Activated naive CD8-positive, alpha-beta T cell treated with anti-CD3 and anti-CD28 coated beads for 36 hours (primary cell): ENCODE measurements at places on chromosomes 1 and 21. TPM values are rescaled to one million over a fixed set of nuclear protein-coding genes. Genes with fewer than 3 reads are reported as not detected.

DNA sequence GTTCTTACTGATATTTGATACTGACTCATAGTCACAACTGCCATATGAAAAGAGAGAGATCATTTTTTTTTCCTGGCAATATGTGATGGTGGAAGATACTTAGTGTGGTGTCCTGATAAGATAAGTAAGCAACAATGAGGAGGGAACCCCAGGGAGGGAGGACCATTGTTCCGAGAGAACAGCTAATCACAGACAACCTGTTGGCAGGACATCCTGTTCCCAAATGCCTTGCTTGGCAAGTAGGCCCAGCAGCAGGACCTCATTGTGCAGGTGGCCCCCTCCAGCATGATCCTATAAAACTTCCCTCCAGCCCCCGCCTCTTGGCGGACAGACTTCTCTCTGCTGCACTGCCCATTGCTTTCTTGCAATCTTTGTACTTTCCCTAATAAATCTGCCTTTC, 329.4 kb upstream of the CHRM3 start:
- no peak for DNase-seq

DNA sequence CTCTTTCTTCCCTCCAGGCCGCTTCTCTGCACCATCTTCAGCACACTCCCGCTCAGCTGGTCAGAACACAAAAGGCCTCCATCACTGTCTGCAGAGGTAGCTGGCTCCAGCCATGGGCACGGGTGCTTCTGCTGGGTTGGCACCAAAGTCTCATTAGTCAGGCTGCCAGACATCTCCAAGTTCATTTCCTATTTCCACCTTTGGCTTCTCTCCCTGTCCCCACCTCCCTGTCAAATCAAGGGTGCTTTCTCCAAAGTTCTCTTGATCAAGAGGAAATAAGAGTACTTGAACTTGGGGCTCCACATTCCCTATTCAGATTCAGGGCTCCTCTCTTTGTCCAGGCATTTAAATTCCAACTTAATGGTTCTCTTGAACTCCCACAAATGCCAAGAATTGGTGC, 33.9 kb upstream of the GRIK3 start:
- DNase-seq: no peak

DNA sequence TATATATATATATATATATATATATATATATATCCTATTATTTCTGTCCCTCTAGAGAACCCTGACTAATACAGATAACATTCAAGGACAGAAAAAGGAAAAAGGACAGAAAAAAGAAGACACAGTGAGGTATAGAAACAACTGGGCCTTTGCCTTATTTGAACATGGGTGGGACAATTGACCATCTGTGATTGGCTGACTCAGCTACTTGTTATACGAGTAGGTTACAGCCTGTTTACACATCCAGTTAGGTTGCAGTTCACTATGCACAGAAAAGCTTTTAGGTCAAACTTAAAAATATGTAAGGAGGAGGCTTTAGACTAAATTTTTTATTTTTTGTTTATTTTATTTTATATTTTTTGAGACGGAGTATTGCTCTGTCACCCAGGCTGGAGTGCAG, 39.8 kb upstream of the RGS8 start:
- DNase-seq: no peak

Gene AMPD1
- total RNA-seq: not detected

GRCh38 chr21:37601027-37601426, 234.5 kb downstream of the DYRK1A start:
- DNase-seq: no peak

DNA sequence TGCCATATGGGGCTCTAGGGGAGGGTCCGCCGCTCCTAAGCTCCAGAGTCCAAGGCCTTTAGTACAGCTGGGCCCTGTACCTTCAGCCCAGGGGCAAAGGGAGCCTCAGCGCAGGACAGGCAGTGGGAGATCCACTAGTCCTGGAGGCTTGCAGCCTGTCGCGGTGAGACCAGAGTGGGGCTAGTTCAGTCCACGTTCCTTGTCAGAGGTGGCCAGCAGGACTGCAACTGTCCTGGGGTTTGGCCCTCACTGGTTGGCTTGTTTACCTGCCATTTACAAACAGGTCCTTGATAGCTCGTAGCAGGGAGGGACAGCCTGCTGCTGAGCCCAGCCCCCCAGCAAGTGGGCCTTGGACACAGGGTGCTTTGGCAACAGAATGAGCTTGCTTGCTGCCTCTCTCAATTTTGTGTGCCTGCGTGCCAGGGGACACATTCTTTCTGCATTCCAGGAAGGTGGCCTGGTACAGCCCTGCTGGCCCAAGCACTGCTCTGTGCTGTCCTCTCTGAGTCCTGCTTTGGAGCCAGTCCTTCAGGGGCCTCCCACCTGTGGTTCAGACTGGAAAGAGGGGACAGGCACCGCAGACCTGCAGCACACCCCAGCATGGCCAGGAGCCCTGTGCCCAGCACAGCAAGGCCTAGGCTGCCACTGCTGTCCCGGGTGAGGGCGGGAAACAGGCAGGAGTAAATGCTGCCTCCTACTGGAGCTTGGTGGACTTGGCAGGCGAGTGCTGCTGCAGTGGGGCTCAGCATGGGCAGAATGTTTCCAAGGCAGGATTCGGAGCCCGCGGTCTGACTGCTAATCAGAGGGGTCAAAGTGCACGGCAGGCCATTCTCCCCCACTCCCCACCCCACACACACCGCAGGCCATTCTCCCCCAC, 15.2 kb downstream of the H6PD start:
- peak; percentile 45 for DNase-seq

- DNase-seq: no peak
These were observed 30.2 kb downstream of the DPH5 start for GRCh38 chr1:100995198-100995988.

Gene WDR64
- not detected for total RNA-seq

- no peak for DNase-seq
These were observed 72.3 kb upstream of the CSF3R start for GRCh38 chr1:36555041-36555440.

Gene C8A
- total RNA-seq: not detected

DNA sequence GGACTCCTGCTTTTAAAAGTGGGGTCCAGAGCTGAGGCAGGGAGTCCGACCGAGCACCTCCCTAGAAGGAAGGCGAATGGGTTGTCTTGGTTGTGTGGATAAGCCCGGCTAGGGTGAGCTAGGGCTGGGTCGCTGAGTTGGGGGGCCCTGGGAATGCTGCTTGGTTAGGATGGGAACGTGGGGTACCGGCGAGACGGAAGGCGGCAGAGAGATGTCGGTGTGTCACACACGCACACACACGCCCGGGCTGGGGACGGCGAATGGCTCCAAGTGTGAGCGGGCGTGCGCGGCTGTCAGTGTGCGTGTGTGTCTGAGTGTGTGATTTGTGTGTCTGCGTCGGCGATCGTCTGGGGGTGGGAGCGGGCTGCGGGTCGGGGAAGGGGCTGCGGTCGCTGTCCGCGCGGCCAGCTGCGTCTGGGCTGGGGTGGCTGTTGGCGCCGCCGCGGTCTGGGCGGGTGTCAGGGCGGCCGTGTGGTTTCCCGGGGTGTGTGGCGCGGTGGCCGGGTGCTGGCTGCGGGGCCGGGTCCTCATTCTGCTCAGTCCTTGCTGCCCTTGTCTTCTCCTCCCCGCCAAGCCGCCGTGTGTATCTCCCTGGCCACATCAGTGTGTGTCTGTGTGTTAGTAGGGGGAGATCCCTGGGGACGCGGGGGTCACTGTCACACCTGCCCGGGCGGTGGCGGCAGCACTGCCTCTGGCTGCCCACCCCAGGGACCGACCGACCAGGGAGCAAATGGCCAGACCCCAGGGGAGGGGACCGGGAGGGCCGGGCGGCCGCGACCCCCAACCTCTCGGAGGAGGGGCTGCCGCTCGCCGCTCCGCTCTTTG, 1.1 kb downstream of the EFNA3 start:
- DNase-seq: no peak

DNA sequence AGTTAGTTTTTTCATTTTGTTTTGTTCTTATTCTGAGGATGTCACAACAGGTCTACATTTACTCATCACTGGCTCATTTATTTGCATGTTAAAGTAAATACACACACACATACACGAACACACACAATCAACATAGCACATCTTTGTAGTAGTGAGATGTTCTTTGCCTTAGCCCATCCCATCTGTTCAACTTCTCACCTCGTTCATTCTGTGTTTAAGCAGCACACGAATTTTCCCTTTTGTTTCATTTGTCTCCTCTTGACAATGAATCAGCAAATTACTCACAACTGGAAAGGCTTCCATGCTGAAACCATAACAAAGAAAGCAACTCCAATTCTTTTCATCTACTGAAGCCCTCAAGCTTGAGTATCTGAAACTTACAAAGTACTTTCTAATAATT, 133.3 kb upstream of the CHRM3 start:
- DNase-seq: no peak

- no peak for DNase-seq
These were observed 60.8 kb downstream of the COL18A1 start for GRCh38 chr21:45465611-45466329.

Gene ST7L
- total RNA-seq: 11.4 TPM

- DNase-seq: no peak
These were observed 23.7 kb upstream of the SLC45A1 start for GRCh38 chr1:8294170-8294697.

DNA sequence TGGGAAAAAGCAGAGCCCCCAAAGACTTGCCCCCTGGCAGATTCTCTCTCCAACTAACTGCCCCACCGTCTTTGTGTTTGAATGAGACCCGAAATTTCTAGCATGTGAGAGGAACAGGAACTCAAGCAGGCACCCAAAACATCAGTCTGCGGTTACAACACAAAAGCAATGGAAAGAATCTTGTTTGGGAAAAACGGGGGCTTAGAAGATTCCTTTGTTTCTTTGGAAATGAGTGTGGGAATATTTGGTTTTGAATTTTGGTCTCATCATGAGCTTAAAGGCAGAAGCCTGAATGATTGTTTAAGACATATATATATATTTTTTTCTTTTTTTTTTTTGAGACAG, 188.9 kb upstream of the TMEM51 start:
- DNase-seq: no peak

GRCh38 chr1:13549521-13549920, 34.1 kb upstream of the PDPN start:
- DNase-seq: no peak

Gene TMEM200B
- 0.90 TPM for total RNA-seq

DNA sequence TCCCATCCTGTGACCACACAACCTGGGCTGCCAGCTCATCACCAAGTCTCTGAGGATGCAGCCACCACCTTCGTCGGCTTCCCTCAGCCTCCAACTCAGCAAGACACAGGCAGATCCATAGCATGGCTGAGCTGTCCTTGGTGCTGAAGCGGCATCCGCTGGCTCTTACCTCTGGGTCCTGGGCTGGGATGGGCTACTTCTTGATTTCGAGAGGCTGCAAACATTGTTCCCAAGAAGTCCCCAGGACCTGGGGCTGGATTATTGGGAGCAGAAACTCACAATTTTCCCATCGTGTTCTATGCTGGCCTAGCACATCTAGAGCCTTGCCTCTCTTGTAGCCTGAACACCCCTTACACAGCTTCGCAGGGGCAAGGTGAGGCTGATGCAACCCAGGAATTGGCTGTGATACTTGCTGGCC, 24.9 kb upstream of the C1QA start:
- DNase-seq: peak; percentile 14

DNA sequence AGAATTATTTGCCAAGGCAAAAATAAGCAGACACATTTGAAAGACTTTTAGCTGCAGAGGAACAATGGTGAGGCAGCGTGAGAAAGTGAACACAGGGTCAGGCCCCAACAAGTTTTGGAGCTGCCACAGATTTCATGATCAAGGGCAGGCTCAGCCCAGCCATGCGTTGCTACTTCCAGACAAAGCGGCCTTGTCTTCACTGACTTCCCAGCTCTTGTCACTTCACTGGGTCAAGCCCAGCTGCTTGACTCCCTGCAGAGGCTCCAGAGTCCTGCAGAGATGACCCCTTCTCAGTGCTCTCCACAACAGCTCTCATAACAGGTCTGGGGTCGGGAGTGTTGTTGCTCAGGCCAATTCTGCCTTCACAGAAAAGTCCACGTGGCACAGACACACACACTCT, 35.8 kb downstream of the HHAT start:
- no peak for DNase-seq

DNA sequence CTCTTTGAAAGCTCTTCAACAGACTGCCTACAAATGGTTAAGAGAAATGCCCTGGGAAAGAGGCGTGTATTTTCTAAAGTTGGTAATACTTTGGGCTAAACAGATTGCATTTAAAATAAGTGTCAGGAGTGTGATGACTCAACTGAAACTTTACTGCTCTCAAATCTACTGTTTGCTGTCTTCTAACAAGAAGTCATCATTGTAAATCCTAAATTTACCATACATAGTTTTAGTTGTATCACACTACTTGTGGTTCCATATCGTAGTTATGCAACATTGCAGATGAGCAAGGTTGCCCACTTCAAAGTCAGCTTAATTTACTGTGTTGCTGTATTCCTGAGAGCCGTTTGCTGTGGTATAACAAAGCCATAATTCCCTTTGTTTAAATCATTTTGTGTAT, 59.6 kb downstream of the RGS21 start:
- no peak for DNase-seq

DNA sequence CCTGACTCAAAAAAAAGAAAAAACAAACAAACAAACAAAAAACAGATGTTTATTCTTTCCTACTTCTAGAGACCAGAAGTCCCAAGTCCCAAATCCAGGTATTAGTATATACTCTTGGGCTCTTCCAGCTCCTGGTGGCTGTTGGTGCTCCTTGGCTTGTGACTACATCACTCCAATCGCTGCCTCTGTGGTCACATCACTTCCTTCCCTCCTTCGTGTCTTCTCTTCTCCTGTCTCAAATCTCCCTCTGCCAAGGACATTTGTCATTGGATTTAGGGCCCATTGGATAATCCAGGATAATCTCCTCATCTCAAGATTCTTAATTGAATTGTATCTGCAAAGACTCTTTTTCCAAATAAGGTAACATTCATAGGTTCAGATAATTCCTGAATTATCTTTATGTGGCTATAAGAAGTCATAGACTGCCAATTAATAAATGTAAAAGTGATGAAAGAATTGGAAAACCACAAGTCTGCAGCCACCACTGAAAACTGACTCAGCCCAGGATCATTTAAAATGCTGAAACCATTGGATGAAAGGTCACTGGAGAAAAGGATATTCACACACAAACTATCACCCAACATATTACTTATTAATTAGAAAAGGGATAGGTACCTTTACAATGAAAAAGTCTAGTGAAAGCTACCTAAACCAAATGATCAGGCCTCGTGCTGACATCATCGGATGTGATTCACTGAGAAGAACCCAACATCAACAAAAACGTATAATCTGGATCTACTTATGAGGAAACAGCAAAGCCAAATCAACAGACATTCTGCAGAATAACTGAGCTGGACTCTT, 67.1 kb downstream of the ZNF281 start:
- DNase-seq: no peak

DNA sequence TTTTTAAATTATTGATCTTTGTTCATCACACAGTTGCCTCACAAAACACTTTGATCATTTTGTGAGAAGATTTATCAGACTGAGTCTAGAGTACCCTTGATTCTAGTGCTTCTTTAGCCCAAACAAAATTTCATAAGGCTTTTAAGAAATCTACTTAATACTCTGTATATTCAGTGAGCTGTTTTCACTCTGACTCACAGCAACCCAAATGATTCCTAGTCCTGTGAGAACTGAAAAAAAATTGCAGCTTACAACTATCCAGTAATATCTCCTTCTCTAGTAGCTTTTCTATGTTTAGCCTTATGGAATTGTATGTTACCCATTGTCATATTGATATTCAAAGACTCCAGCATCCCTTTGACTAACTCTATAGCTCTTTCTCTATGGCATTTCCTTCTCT, 915.6 kb downstream of the AMY1C start:
- DNase-seq: no peak
